ENCODE measurements at places on chromosomes 12 and 14.

- no peak for DNase-seq
Observed at GRCh38 chr12:14275111-14275510, 90.4 kb upstream of the ATF7IP start.

GRCh38 chr14:22497671-22498093, 91.3 kb downstream of the DAD1 start:
- no peak for DNase-seq

- DNase-seq, result no peak
Observed at GRCh38 chr14:104085889-104086201, 345 bp downstream of the ASPG start.

GRCh38 chr12:110698171-110698902, 9.4 kb upstream of the HVCN1 start:
- peak; percentile 86 for DNase-seq

- no peak for DNase-seq
Observed at GRCh38 chr12:56833780-56834179, 70.7 kb downstream of the HSD17B6 start.

- no peak for DNase-seq
Observed at GRCh38 chr14:79899610-79900009, 311.7 kb downstream of the DIO2 start.

- peak; percentile 57 for DNase-seq
Observed at GRCh38 chr12:4282892-4283511, 9.4 kb downstream of the CCND2 start.

DNA sequence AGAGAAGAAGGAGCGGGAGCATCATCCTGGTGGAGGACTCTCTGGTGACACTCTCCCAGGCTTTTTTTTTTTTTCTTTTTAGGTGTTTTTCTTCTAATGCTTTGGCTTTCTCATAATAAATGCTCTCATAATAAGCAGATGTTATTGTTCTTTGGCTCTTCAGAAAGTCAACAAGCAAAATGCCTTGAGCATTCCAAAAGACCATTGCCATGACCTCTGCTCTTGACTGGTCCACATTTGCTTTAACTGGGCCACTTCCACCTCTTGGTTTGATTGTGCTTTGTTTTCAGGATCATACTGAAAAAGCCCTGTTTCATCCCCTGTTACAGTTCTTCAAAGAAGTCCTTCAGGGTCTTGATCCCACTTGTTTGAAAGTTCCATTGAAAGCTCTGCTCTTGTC, 36.9 kb downstream of the CRACR2A start:
- DNase-seq, result no peak

- DNase-seq, result no peak
Observed at GRCh38 chr12:110856542-110856941, 9.8 kb downstream of the CCDC63 start.

- no peak for DNase-seq
Observed at GRCh38 chr12:6899837-6900519, 4.6 kb upstream of the LRRC23 start.

DNA sequence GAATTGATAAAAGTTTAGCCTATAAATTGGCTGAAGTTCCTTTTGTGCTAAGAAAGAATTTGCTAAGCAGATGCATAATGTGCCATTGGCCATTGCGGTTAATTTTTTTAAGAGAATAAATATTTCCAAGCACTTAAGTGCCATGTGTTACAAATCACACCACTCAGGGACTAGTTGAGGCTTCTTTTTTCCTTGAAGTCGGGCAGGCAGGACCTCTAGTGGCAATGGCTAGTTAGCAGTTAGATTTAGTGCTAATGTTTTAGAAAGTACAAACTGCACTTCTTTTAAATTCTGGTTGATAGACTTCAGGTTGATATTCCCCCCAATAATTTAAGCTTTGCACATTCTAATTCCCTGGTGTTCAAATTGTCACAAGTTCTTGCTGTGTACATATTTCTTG, 294.3 kb downstream of the APAF1 start:
- DNase-seq, result no peak

DNA sequence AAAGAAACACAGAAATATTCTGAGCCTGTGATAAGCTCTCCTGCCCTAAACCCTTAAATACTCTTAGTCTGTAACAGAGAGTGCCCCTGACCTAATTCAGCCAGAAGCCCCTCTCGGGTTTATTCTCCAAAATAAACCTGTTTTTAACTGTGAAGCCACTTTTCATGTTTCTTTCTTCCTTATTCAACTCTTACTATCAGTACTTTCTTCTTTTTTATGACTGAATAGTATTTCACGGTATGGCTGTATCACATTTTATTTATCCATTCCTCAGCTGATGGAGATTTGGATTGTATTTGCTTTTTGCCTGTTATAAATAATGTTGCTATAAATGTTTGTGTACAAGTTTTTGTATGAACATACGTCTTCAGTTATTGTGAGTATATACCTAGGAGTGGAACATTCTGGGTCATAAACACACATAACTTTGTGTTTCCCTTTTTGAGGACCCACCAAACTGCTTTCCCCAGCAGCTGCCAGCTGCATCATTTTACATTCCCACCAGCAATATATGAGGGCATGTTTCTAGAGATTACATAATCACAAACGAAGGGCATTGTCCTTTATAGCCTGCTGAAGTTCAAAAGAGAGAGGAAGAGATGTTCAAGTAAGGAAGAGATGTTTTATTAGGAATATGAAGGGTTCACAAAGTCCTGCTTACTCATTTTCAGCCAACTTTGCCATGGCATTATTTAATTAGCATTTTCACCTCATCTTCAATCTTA, 199.4 kb upstream of the NUDT4 start:
- no peak for DNase-seq

- no peak for DNase-seq
Observed at GRCh38 chr12:20011200-20011599, 357.1 kb upstream of the PDE3A start.

DNA sequence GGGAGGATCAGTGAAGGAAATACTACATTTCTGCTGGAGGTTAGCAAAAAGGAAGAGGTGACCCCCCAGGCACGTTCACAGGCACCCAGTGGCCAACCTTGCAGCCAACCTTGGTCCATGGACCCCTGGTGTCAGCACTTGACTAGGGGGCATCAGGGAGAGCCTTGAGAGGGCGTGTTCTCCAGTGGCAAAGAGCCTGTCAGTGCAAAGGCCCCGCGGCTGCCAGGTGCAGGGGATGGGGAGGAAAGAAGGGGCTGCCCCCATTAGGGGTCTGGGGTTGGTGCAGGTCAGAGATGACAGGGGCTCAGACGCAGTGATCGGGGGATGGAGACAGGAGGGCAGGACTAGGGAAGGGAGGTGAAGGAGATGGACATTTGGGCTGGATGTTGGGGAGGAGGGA, 22.7 kb upstream of the ULK1 start:
- DNase-seq, result no peak

GRCh38 chr12:69275471-69275891, 36.1 kb downstream of the CPSF6 start:
- DNase-seq, result no peak

- no peak for DNase-seq
Observed at GRCh38 chr14:61803755-61804154, 41.5 kb downstream of the SNAPC1 start.

DNA sequence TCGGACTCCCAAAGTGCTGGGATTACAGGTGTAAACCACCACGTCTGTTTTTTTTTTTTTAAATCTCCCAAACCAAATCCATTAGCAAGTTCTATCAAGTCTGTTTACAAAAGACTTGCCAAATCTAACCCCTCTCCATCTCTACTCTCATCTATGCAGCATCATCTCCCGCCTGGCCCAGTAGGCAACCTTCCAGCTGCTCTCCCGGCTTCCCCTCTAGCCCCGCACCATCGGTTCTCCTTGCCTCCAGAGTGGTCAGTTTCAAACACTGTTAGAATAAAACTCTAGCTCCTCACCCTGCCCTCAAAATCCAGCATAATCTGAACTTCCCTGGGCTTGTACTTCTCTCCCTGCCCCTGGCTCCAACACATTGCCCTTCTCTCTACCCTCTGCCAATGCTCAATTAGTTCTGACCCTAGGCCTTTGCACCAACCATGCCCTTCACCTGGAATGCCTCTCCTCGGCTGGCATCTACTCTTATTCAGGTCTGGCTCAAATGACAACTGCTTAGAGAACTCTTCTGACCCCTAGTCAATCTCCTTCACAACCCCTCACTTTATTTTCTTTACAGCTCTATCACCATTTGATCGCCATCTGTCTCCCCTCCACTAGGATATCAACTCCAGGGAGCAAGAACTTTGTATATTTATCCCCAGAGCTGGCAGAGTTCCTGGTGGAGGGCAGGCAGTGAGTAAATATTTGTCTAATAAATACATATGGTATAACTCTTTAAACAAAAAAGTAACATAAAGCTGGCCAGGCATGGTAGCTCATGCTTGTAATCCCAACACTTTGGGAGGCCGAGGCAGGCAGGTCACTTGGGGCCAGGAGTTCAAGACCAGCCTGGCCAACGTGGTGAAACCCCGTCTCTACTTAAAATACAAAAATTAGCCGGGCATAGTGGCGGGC, 4.9 kb downstream of the WSB2 start:
- DNase-seq, result no peak

GRCh38 chr14:101689039-101689501, 72.4 kb upstream of the PPP2R5C start:
- no peak for DNase-seq

DNA sequence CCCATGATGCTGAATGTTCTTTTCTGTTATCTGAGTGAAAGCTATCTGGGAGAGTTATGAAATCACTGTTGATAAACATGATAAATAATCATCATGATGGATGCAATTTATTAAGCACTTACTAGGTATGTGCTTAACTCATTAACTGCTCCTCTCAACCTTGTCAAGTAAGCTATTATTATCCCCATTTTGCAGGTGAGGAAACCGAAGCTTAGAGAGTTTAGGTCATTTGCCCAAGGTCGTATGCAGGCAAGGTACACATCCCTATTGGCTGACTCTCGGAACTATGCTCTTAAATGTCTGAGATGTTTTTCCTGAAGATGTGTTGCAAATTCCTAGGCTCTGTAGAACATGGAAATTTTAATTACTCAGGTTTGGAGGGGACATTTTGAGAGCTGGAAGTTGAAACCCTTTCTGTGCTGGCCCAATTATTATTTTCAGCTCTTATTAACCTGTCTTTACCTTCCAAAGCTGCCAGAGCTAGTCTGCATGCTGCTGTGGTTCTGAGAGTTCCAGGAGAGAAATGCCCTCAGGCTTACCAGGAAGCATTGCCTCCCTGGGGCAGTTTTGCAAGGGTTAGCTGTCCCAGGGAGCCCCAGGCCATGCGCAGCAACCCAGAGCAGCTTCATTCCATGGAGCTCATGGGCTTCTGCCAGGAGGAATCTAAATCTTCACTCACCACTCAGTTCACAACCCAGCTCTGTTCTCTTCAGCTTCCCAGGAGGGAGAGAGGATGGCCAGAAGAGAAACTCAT, 55.6 kb upstream of the OAS1 start:
- no peak for DNase-seq

GRCh38 chr12:25970082-25970481, 11.6 kb downstream of the RASSF8 start:
- no peak for DNase-seq

DNA sequence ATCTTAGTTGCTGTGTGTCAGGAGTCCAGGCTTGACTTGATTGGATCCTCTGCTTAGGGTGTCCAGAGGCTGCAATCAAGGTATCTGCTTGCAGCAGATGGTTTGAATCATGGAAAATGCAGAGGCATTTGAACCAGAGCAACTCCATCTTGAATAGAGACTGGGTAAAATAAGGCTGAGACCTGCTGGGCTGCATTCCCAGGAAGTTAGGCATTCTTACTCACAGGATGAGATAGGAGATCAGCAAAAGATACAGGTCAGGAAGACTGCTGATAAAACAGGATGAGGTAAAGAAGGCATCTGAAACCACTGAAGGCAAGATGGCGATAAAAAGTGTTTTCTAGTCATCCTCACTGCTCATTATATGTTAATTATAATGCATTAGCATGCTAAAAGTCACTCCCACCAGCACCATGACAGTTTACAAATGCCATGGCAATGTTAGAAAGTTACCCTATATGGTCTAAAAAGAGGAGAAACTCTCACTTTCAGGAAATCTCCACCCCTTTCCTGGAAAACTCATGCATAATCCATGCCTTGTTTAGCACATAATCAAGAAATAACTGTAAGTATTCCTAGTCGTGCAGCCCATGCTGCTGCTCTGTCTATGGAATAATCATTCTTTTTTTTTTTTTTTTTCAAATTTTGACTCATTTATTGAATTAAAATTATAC, 218.3 kb upstream of the CPNE8 start:
- no peak for DNase-seq

DNA sequence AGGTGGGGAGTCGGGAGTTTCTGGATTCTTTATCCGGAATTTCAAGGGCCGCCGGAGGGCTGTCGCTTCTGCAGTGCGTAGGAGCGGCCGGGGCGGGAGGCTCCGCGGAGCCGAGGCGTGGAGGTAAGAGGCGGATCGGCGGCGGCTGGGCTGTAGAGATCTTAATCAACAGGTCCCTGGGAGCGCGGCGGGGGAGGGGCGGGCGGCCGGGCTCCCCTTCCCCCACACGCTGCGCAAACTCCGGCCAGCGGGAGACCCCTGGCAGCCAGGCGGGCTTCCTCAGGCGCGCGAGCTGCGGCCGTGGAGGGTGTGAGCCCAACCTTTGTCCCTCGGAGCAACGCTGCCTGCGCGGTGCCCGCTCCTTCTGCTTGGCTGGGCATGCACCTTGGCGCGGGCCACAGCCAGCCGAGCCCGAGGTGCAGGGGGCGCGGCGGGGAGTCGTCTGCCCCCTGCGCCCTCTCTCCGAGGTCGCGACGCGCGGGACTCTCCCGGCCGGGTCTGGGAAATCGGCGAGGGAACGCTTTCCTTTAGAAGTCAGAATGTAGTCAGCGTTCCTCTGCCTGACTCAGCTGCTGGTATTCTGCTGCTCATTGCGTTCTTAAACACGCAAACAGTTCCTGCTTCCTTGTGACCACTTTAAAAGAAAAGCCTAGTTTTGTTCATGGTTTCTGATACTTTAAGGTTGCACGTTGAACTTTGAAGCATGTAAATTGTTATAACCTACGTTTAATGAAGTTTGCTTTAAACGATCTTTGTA, at the start of gene PALS1:
Gene PALS1 (plus strand): TSS at position 25 of the 757 bp plus-strand sequence. CDS start 37,736 bp downstream, outside the sequence.
- no peak for DNase-seq

DNA sequence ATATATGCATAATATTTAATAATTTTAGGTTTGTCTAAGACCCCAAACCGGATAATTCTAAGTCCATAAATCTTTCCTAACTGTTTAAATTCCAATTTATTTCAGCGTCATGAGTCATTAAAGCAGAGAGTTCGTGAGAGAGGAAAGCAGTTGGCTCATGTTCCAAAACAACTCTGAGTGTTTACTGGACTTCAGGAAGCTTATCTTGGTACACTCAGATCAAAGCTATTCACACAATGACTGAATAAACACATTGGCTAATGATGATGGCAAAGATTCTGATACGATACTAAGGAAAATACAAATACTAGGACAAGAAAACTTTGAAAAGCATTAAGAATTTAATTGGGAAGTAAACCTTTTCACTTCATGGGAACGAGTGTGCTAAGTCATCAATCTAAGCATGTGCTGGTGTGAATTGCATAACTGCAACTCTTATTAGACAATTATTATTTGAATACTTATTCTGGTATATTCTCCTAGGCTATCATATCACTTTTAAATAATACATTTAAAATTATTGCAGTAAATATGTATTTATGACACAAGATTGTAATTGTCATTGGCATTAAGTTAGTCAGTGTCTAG, 34.8 kb upstream of the CLEC14A start:
- no peak for DNase-seq

GRCh38 chr12:96219700-96220206, 25.6 kb downstream of the ELK3 start:
- peak; percentile 53 for DNase-seq

Data from activated CD8-positive, alpha-beta memory T cell treated with anti-CD3 and anti-CD28 coated beads for 24 hours (primary cell).